ENCODE measurements at places on chromosomes 7 and 10. TPM values are rescaled to one million over a fixed set of nuclear protein-coding genes. Genes with fewer than 3 reads are reported as not detected.

DNA sequence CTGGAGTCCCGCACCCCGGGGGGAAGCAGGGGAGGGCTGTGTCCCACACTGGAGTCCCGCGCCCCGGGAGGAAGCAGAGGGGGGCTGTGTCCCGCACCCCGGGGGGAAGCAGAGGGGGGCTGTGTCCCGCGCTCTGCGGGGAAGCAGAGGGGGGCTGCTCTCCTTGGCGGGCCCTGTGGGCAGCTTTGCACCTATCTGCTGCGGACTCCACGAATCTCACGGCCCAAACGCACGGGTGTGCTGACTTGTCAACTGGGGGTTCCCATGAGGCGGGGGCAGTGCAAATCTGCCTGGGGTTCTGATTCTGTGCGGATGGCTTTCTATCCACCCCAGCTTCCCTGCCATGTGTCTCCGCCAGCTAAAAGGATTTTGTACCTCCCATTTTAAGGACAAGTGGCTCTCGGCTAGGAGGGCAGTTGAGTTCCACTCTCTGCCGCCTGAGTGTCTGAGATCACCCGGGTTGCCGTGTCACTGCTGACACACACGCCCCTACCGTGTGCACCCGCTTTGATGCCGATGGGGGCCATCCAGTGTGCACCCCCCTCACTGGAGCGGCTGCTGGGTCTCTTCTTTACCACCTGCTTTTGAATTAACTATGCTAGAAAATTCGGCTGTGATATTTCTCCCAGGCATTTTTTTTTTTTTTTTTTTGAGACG lies 20.5 kb downstream of the GPER1 start:
- H3K27ac ChIP-seq, result no peak overlapping the region
- no peaks in the 10 kb centered on the region for H3K27me3 ChIP-seq
- H3K4me1 ChIP-seq, result no peaks in the 10 kb centered on the region
- H3K36me3 ChIP-seq, result peaks cover 8% of the 10 kb centered on the region
- no peak for DNase-seq

GRCh38 chr7:11570205-11570604 lies 261.8 kb downstream of the THSD7A start:
- H3K4me1 ChIP-seq, result no peaks in the 10 kb centered on the region
- no peak overlapping the region for H3K27ac ChIP-seq
- no peaks in the 10 kb centered on the region for H3K27me3 ChIP-seq
- no peak for DNase-seq
- no peaks in the 10 kb centered on the region for H3K36me3 ChIP-seq

- no peaks in the 10 kb centered on the region for H3K36me3 ChIP-seq
- H3K4me3 ChIP-seq, result no peak overlapping the region
- no peaks in the 10 kb centered on the region for H3K4me1 ChIP-seq
- no peak overlapping the region for H3K27ac ChIP-seq
- DNase-seq, result peak; percentile 41
Observed at GRCh38 chr10:132107186-132107948, 41.6 kb downstream of the JAKMIP3 start.

DNA sequence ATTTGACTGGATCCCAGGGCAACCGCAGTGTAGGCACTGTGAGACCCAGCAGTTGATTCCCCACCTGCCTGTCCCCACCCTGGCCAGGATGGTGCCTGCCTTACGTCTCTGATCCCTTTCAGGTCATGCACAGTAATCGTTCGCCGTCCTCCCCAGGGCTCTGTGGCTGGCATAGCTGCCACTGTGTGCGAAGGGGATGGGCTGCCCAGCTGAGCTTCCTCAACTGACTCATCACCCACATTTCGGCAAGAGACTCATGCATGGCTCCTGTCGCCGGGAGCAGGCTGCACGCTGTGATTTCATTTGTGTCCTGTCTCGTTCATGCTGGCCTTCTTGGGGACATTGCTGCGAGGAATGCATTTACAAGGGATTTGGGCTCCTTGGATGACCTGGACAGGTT lies 252.4 kb downstream of the KLF6 start:
- no peak for DNase-seq
- H3K27me3 ChIP-seq, result no peaks in the 10 kb centered on the region
- peaks cover 9% of the 10 kb centered on the region for H3K4me1 ChIP-seq
- H3K36me3 ChIP-seq, result no peaks in the 10 kb centered on the region
- no peak overlapping the region for H3K27ac ChIP-seq

DNA sequence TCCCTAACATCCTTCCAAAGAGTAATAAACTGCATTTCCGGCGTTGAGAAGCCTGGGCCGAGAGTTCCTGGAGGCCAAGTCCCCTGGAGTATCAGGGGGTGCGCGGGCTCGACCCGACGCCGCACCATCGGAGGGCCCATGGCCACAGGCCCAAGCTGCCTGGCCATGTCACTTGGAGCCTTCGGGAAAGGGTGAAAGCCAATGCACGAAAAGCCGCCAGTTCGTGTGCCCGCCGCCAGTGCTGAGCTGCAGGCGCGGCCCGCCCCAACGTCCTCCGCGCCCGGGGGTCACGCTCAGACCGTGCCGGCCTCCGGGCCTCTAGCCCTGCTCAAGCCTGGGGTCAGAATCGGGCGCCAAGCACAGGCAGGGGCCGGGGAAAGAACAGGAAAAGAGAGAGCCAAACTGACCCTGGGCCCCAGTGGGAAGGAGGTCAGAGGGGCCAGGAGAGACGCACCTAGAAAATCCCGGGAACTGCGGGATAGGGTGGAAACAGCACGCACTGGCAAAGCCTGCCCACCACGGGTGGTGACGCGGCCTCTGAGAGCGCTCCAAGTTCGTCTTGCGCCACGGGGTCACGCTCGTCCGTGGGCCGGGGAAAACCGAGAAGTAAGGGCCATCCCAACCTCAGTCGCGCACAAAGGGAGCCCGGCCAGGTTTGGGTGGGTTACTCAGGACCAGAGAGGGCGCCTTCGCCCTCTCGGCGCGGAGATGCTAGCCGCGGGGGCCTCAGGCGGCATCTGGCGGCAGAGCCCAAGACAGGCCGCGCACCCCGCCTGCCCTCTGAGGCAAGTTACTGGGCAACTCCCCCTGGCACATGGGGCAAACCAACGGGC lies 4.2 kb upstream of the EBF3 start:
- peak; percentile 56 for DNase-seq
- H3K27ac ChIP-seq, result no peak overlapping the region
- H3K4me3 ChIP-seq, result no peak overlapping the region

DNA sequence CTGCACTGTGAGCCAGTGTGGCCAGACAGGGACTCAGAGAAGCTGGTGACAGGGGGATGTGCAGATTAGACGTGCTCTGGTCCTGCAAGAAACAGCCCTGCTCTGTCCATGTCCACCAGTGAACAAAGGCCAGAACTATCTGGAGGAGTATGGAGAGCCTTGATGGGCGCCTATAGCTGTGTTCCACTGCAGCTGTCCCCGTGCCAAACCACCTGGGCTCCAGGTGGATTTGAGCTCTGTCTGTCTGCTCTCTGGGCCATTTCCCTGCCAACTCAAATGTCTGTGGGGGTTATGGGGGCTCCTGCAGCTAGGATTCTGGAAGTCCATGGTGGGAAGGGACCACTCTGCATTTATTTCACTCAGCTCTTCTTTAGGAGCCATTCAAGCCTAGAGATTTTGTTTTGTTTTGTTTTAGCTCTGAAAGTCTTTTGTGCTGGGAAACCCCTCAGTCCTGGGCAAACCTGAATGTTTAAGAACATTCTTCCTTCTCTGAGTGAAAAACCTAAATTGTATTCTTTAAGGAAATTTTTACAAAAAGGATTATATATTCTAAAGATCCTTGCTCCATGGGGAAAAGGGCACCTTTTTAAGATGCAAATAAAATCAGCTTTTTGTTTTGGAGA lies 1039.5 kb upstream of the SORCS1 start:
- H3K4me3 ChIP-seq, result no peak overlapping the region
- H3K27me3 ChIP-seq, result no peaks in the 10 kb centered on the region
- no peak overlapping the region for H3K27ac ChIP-seq
- DNase-seq, result no peak
- H3K4me1 ChIP-seq, result no peaks in the 10 kb centered on the region

DNA sequence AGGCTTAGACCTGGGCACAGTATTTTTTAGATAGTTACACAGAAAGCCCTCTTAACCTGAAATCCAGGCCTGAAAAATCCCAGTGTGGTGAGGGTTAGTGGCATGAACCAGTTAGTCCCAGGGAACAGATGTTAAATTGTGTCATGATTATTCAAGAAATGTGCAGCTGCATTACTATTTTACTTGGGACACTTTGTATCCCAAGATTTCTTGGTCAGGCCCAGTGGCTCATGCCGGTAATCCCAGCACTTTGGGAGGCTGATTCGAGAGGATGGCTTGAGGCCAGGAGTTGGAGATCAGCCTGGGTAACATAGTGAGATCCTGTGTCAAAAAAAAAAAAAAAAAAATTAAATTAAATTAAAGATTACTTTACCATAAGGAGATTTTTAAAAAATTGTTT lies 36.0 kb upstream of the OTUD1 start:
- H3K27ac ChIP-seq, result no peak overlapping the region
- DNase-seq, result no peak
- no peak overlapping the region for H3K4me3 ChIP-seq

DNA sequence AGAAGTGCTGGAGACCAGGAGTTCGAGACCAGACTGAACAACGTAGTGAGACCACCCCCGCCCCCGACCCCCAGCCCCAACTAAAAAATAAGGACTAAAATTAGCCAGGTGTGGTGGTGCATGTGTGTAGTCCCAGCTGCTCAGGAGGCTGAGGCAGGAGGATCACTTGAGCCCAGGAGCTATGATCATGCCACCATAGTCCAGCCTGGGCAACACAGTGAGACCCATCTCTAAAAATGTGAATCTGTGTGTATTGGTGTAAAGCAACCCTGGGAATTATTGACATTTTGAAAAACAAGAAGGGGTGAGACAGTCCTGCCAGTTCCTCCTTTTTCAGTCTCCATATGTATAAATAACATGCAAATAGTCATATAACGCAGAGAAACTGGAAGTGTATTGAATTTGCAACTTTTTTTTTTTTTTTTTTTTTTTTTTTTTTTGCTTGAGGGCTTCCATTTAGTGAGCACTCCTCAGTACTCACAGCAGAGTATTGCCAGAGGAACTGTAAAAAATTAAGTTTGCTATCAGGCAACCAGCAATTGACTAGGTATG lies 3.4 kb upstream of the ITGB1 start:
- no peaks in the 10 kb centered on the region for H3K27me3 ChIP-seq
- H3K27ac ChIP-seq, result peak overlapping the region; percentile 98
- DNase-seq, result no peak
- H3K4me3 ChIP-seq, result no peak overlapping the region

GRCh38 chr7:116271963-116272886 lies 61.9 kb downstream of the TES start:
- no peaks in the 10 kb centered on the region for H3K27me3 ChIP-seq
- DNase-seq, result peak; percentile 90
- peak overlapping the region; percentile 16 for H3K4me3 ChIP-seq

DNA sequence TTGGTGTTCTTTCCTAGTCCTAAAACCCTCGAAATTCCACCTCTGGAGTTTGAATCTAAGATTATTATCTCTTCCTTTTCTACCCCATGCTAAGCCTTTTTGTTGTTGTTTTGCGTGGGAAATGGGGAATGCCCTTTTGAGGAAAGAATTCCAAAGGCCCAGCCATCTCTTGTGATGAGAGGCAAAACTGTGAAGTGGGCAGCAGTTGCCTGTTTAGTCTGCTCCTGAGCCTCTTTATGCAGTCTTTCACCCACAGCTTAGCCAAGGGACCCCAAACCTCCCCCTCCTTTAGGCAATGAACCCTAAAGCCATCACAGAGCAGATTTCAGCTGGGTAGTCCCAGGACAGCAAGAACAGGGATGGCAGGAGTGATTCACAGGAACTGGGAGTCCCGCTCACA lies 95.5 kb downstream of the DNMBP start:
- H3K4me3 ChIP-seq, result no peak overlapping the region

- no peaks in the 10 kb centered on the region for H3K4me1 ChIP-seq
- H3K36me3 ChIP-seq, result no peaks in the 10 kb centered on the region
- no peaks in the 10 kb centered on the region for H3K27me3 ChIP-seq
- no peak overlapping the region for H3K4me3 ChIP-seq
Observed at GRCh38 chr7:25481891-25482290, 253.6 kb upstream of the NPVF start.

- no peak overlapping the region for H3K4me3 ChIP-seq
- H3K27me3 ChIP-seq, result no peaks in the 10 kb centered on the region
- H3K4me1 ChIP-seq, result no peaks in the 10 kb centered on the region
- no peaks in the 10 kb centered on the region for H3K36me3 ChIP-seq
Observed at GRCh38 chr10:111504376-111504775, 427.5 kb downstream of the ADRA2A start.

GRCh38 chr7:81525841-81526240 lies 244.0 kb downstream of the HGF start:
- no peak overlapping the region for H3K27ac ChIP-seq
- H3K27me3 ChIP-seq, result no peaks in the 10 kb centered on the region
- H3K4me3 ChIP-seq, result no peak overlapping the region
- H3K36me3 ChIP-seq, result no peaks in the 10 kb centered on the region
- DNase-seq, result no peak

GRCh38 chr7:122699017-122699416 lies at the start of gene RNF133:
Gene RNF133 (minus strand): TSS chr7:122699117. CDS start chr7:122698918, 199 bp downstream.
- H3K27ac ChIP-seq, result no peak within 1 kb of the TSS
- no peaks in the 10 kb centered on the region for H3K36me3 ChIP-seq
- H3K27me3 ChIP-seq, result no peaks in the 10 kb centered on the region

DNA sequence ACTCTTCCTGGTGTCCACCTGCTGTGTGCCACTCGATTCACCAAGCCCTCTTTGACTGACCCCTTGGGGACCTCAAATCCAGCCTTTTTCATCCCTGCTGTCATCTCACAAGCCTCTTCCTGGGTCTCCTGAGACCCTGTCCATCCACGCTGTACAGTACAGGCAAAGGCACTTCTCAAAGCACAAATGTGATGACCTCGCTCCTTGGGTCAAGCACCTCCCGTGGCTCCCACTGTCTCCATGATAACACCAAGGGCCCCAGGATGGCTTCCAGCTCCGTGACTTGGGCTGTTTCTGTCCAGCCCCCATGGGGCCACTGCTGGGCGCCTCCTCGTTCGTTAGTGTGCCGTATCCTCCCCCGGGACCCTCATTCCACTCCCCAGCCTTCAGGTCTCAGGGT lies 28.7 kb downstream of the PVRIG start:
- no peaks in the 10 kb centered on the region for H3K27me3 ChIP-seq
- no peaks in the 10 kb centered on the region for H3K4me1 ChIP-seq
- DNase-seq, result no peak
- no peaks in the 10 kb centered on the region for H3K36me3 ChIP-seq
- H3K27ac ChIP-seq, result no peak overlapping the region
- no peak overlapping the region for H3K4me3 ChIP-seq

- no peak overlapping the region for H3K27ac ChIP-seq
- no peaks in the 10 kb centered on the region for H3K4me1 ChIP-seq
- DNase-seq, result no peak
- no peak overlapping the region for H3K4me3 ChIP-seq
- no peaks in the 10 kb centered on the region for H3K27me3 ChIP-seq
Observed at GRCh38 chr7:122829962-122830361, 56.3 kb downstream of the CADPS2 start.

DNA sequence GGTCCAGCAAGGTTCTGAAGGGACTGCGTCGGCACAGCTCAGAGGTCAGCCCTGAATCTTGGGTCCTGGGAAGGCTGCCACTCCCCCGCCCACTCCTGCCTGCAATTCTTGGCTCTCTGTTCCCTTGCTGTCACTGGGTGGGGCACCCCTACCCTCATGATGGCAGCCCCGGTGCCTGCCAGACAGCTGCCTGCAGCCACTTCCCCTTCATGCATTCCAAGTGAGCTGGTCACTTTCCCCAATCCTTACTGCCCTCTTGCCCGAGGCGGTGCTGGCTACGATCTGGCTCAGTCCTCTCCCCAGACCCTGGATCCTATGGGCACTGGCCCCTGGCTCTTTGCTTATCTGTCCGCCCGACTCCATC lies 14.2 kb downstream of the MYL10 start:
- no peak for DNase-seq
- H3K4me3 ChIP-seq, result no peak overlapping the region
- H3K27ac ChIP-seq, result no peak overlapping the region
- no peaks in the 10 kb centered on the region for H3K4me1 ChIP-seq

AGBL3 gene
- total RNA-seq, result 1.1 TPM

DEPP1 gene
- total RNA-seq, result 53.7 TPM

UNCX gene
- total RNA-seq, result not detected

MACROH2A2 gene
- 6.4 TPM for total RNA-seq

DNAJB6 gene
- 145 TPM for total RNA-seq

GDI2 gene
- total RNA-seq, result 206 TPM
